ENCODE measurements at places on chromosomes 7 and 10.

DNA sequence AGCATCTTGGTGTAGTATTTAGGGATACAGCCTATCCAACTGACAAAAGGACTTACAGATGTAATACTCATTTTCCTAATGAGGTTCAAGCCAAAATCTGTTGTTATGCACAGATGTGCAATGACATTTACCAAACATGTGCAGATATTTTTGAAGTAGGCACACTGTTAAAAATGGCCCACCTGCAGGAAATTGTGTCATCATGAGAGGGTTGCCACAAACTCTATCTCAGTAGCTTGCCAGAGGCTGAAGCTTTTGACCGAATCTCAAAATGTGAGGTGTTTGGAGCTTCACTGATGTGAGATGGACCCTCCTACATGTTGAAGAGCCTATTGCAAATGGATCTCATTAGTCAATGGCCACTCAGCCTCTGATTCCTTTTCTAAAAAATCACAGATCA is 89.7 kb upstream of the CSTF2T start:
- no peak for DNase-seq

- DNase-seq: no peak
These were observed 165.8 kb upstream of the PRSS1 start for GRCh38 chr7:142583446-142583845.

DNA sequence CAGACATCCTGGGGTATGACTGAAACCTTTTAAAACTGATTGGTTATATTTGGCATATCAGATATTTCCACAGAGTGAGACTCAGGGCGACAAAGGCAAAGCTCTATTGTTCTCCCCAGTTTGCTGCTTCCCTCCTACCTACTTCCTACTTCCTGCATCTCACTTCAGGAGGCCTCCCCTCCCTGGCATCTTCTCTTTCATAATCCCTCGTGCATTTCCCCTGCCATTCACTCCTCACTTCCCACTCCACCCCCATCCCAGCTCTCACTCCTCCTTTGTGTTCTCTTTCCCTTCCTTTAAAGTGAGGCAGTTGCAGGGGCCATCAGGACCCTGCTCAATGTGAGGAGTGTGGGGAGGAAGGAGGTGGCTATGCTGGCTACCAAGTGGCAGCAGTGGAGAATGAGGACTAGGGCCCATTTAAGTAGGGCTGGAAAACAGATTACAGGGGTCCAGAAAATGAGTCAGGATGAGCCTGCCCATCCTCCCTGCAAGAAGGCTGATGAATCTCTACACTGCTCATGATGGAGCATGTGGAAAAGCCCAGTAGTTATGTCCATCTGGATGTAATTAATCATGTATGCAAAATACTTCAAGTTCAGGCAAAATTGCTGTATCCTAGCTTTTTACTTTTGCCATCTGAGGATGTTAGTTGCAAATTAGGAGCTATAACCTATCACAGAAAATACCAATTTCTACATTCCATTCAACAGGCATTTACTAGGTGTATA is 311.8 kb upstream of the IMMP2L start:
- no peak for DNase-seq

GRCh38 chr7:43876976-43877745 is 7.8 kb upstream of the MRPS24 start:
- DNase-seq: no peak

DNA sequence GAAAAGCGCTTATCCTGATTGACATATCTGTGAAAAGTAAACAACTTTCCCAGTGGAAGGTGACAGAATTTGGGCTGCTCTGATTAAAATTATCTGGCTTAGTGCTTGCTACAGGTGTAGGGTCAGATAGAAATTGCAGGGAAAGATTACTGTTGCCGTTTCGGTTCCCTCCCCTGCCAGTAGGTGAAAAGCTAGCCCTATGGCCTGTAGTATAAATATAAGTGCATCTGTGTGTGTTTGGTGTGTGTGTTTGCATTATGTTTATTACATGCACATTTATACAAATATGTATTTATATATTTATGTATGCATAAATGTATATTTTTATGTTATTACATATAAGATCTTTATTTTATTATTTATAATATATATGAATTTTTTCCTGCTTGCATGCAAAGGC is 72.3 kb upstream of the VOPP1 start:
- no peak for DNase-seq

DNA sequence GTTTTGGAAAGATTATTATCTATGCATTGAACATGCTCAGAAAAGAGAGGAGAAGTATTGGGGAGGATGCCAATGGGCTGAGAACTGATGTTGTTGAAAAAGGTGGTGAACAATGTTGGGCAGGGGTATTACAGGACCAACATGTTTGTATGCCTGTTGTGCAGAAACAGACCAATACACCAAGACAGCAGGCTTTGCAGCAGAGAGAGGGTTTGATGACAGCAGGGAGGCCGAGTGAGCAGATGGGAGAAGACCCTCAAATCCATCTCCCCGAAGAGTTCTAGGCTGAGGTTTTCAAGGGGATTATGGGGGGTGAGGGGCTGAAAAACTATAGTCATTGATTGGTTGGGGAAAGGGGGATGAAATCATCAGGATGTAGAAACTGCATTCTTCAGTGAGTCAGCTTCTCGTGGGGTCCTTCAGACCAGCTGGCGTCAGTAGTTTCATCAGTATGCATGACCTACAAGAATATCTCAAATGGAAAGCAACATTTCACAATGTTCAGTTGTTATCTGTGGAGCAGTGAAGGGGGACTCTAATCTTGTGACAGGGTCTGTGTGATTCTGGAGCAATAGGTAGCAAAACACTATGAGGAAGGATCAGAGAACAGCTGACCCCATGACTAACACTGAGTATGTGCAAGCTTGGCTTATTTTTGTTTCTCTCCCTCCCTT is 167.8 kb downstream of the BAMBI start:
- DNase-seq: no peak

GRCh38 chr10:118764195-118764594 is 9.4 kb upstream of the CACUL1 start:
- DNase-seq: no peak

DNA sequence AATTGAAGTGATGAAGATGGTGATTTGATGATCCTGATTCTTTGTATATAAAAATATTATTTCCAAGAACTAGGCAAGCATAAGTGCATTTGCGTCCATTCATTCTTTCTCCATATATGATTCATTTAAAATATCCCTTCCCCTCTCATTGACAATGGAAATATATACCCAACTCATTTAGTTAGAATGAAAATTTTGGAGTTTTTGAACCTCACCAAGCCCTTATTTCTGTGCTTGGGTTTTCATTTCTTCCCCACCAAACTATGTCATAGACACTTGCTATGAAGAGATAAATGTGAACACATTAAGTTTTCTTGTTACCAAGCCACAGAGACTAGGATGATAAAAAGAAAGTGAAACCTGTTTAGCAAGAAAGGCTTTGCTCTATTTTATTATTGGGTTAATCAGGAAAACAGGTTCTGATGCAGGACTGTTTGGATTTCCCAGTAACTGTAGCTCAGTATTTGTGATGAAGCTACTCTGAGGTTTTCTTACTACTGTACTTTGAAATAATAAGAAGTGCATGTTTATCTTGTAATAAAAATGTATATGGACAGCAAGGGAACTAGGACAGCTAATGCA is 68.3 kb downstream of the ITGB1 start:
- DNase-seq: no peak

- DNase-seq: no peak
These were observed 11.9 kb downstream of the PFKFB3 start for GRCh38 chr10:6214612-6215011.

DNA sequence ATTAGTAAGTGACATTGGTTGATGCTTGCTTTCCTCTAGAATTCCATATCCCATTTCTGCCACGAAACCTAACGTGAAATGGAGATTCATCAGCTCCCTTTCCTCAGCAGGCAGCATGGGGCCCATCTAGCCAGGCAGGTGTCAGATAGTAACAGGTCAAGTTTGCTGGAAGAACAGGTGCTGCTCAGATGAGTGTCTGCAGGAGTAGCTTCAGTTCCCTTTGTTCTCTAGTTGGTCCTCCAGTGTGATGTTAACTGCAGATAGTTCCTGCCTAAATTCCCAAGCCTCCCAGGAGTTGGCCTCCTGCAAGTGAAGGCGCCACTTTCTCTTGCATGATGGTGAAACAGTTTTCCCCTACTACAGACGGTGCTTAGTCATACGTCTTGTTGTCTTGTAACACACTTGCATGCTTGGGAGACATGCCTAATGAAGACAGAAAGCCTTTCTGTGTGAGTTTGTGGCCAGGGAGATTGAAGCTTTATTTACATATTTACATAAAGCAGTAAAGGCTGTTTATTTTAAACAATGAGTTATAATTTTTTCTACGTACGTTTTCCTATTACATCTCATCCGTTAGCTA is 175.4 kb downstream of the CHN2 start:
- no peak for DNase-seq

Data from NCI-H2029 treated with DMSO at 0.1 percent for 48 hours (cell line).